Hematopoietic multipotent progenitor cell treated with erythropoietin and hydrocortisone succinate and interleukin-3 and kit ligand, for 6 days (in vitro differentiated cells): ENCODE measurements at places on chromosomes 5 and 9.
A peak's percentile ranks its signal among the peaks of the same experiment; 100 is the strongest.

DNA sequence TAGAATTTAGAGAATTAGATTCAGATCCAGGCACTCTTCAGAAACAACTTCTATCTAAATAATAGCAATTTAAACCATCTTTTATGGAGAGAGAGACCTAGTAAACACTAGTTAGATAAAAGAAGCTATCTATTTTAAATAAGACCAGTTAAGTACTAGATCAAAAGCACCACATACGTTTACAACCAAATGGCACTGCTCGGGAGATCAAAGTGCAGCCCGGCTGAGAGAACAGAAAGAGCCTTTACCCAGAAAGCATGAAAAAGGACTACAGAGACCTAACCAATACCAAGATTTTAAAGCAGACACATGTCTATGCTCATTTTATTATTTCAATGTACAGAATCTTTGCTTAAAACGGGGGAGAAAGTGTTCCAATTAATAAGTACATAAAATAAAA lies 30.8 kb downstream of the LIX1 start:
- DNase-seq, result no peak

GRCh38 chr5:119948162-119948561 lies 318.8 kb downstream of the FAM170A start:
- no peak for DNase-seq

DNA sequence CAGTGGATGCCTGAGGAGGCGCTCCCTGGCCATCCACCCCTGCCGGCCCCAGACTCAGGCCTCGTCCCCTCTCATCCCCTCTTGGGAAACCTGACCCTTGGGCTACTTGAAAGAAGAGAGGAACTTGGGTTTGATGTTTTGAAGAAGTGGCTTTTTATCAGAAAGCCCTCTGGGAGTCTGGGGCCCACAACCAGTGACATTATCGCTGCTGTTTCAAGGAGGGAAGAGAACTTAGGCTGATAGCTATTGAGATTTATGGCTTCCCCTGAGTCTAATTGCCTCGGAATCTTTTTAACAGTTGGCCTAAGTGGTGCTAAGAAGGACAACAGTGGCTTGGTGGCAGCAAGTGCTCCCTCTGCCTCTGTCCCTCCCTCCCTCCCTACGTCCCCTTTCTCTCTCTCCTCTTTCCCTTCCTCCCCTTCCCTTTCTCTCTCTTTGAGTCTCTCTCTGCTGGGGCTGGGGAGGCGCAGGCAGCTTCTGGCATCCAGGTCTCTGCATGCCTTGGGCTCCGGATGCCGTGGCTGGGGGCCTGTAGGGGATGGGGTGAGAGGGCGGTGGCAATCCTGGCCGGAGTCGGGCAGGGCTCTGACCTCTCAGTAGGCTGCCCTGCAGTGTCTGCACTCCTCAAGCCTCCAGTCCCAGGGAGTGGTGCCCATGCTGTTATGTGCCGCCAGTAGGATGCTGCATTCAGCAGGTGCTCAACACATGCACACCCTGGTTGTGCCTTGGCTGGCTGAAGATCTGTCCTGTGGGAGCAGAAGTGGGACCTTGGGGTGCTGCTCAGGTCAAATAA lies 49.6 kb upstream of the RXRA start:
- DNase-seq, result peak; percentile 70

GRCh38 chr9:71985297-71985911 lies 74.0 kb downstream of the C9orf85 start:
- no peak for DNase-seq

- DNase-seq, result no peak
Measured at GRCh38 chr9:128370367-128370751, 815 bp upstream of the URM1 start.

- peak; percentile 29 for DNase-seq
Measured at GRCh38 chr5:112737070-112737462, 619 bp upstream of the APC start.

- DNase-seq, result no peak
Measured at GRCh38 chr5:74272831-74273451, 367.6 kb downstream of the ENC1 start.

DNA sequence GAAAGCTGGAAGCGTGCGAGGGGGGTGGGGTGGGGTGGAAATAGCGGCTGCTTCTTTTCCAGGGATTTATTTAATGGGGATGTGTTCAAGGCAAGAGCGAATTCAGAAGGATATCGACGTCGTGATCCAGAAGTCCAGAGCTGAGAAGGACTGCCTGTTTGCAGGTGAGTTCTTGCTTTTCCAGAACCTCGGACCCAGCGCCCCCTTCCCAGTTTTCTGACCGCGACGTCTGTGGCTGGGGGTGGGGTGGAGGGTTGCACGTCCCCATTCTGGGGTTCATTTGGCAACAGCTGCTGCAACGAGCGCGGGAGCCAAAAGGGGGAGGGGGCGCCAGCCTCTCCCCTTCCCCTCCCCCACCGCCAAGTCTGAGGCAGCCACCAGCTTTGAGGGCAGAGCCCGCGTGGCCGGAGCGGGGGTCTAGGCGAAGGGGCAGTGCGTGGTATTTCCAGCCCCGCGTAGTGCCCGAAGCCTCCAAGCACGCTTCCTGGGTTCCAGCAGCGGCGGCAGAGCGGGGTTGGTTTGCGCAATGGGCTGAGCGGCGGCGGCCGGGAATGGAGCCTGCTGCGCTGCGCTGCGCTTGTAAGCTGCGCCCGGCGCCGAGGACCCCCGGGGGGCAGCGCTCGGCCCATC lies 701 bp downstream of the PARP8 start:
- peak; percentile 54 for DNase-seq

DNA sequence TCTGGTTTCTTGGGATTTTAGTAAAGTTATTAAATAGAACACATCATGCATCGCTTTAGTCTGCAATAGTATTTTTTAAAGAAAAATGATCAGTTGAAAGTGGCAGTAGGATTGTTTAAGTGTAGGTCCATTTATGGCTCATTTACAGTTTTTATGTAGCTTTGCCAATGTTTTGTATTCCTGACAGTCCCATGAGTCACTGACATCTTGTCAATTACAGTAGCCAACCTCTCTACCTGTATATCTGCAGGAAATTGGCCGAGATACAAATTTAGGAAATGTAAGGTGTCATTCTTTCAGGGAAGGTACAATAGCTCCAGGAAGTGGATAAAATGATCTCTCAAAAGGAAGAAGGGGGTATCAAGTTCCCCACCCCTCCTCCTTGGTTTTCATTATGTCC lies 47.7 kb upstream of the MTAP start:
- DNase-seq, result no peak

GRCh38 chr5:53243403-53243802 lies 133.8 kb upstream of the MOCS2 start:
- no peak for DNase-seq
